ENCODE measurements at places on chromosomes 11 and 22. TPM values are rescaled to one million over a fixed set of nuclear protein-coding genes. Genes with fewer than 3 reads are reported as not detected.

The TPBGL gene
- total RNA-seq, result 0.07 TPM

The LRRC74B gene
- not detected for total RNA-seq

The TTC36 gene
- total RNA-seq, result 0.40 TPM

The PHRF1 gene
- total RNA-seq, result 29.5 TPM

The ADM gene
- total RNA-seq, result 144 TPM

The ALKBH8 gene
- 10.8 TPM for total RNA-seq

The POTEH gene
- total RNA-seq, result not detected

The KRTAP5-8 gene
- total RNA-seq, result not detected

The MSANTD4 gene
- 32.5 TPM for total RNA-seq

The TSPAN18 gene
- 11.1 TPM for total RNA-seq

The FAU gene
- total RNA-seq, result 222 TPM

Data from pulmonary artery endothelial cell (primary cell).